ENCODE measurements at places on chromosomes 1 and 21.

DNA sequence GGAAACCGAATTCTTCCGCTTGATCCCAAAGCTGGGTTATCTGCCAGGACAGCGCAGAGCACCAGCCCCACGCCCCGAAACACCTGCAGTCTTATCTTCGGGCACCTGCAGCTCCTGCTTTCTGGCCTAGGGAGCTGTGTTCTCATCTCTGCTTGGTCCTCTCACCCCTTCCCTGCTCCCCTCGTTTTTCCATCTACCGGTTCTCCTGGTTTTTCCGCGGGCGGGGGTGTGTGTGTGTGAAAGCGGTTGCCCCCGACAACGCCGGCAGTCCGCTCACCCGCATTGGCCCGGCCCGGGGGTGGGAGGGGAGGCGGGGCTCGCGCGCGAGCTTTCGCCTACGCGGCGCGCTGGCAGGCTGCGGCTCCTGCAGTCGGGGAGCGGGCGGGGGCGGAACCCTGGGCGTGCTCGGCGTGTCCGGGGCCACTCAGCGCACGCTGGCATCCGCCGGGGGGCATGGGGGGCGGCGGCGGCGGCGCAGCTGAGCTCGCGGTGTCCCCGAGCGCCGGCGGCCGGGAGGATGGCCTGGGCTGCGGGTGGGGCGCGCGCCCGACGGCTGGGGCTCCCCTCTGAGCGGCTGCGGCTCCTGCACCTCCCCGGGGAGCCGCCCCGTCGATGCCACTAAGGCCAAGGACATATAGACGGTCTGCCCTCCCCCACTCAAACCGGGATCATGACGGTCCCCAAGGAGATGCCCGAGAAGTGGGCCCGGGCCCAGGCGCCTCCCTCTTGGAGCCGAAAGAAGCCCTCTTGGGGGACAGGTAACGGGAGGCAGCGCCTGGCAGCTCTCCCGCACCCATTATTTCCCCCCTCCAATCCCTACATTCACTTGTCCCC is 3.2 kb downstream of the ATP8B2 start:
- H3K4me1 ChIP-seq: peaks cover 49% of the 10 kb centered on the region
- DNase-seq: peak; percentile 89
- H3K4me3 ChIP-seq: peak overlapping the region; percentile 76
- peak overlapping the region; percentile 70 for H3K27ac ChIP-seq
- no peaks in the 10 kb centered on the region for H3K27me3 ChIP-seq
- H3K36me3 ChIP-seq: peaks cover 19% of the 10 kb centered on the region

DNA sequence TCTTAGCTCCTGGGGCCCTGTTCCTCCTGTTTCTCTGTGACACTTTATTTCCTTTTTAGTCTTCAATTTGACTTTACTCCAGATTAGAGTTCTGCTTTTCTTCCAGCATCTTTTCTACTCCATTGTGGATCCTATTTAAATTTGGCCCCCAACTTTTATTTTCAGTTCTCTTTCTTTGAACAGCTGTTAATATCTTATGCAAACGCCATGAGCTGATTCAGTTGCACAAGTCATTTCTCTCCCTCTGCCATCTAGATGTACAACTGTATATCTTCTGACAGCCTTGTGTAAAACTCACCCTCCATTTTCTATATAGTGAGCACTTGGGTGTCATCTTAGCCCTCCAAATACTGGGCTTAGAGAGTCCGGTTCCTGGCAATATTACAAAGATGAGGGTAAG is 42.2 kb downstream of the SPATA17 start:
- H3K27ac ChIP-seq: no peak overlapping the region
- peaks cover 4% of the 10 kb centered on the region for H3K27me3 ChIP-seq
- no peak overlapping the region for H3K4me3 ChIP-seq
- no peaks in the 10 kb centered on the region for H3K4me1 ChIP-seq
- no peak for DNase-seq

- peaks cover 59% of the 10 kb centered on the region for H3K4me1 ChIP-seq
- no peak overlapping the region for H3K27ac ChIP-seq
- no peak for DNase-seq
Measured at GRCh38 chr1:203661572-203661971, 34.9 kb downstream of the ATP2B4 start.

- no peaks in the 10 kb centered on the region for H3K36me3 ChIP-seq
- no peak for DNase-seq
- peaks cover 3% of the 10 kb centered on the region for H3K4me1 ChIP-seq
- peaks cover 3% of the 10 kb centered on the region for H3K27me3 ChIP-seq
- no peak overlapping the region for H3K27ac ChIP-seq
- H3K4me3 ChIP-seq: no peak overlapping the region
Measured at GRCh38 chr1:56898005-56898373, 43.4 kb downstream of the C8A start.

DNA sequence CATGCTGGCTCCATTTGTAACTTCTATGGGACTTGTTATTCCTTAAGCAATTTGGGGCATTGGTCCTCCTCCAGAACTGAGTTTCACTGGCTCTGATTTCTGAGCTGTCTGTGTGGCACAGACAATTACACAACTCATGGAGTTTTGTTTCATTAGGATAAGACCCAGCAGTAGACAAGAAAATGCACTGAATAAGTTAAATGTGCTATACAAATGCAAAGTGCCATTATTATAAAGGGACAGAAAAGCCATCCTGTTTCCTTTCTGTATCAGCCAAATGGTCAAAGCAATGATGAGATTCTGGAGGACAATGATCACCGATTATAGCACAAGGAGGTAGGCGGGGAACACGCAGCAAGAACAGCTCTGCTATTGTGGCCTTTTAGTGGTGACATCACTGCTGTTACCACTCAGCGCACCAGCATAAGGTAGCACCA is 81.9 kb downstream of the CNIH3 start:
- H3K36me3 ChIP-seq: no peaks in the 10 kb centered on the region
- no peak for DNase-seq
- H3K27me3 ChIP-seq: peaks cover under 1% of the 10 kb centered on the region
- no peak overlapping the region for H3K4me3 ChIP-seq
- H3K27ac ChIP-seq: no peak overlapping the region

DNA sequence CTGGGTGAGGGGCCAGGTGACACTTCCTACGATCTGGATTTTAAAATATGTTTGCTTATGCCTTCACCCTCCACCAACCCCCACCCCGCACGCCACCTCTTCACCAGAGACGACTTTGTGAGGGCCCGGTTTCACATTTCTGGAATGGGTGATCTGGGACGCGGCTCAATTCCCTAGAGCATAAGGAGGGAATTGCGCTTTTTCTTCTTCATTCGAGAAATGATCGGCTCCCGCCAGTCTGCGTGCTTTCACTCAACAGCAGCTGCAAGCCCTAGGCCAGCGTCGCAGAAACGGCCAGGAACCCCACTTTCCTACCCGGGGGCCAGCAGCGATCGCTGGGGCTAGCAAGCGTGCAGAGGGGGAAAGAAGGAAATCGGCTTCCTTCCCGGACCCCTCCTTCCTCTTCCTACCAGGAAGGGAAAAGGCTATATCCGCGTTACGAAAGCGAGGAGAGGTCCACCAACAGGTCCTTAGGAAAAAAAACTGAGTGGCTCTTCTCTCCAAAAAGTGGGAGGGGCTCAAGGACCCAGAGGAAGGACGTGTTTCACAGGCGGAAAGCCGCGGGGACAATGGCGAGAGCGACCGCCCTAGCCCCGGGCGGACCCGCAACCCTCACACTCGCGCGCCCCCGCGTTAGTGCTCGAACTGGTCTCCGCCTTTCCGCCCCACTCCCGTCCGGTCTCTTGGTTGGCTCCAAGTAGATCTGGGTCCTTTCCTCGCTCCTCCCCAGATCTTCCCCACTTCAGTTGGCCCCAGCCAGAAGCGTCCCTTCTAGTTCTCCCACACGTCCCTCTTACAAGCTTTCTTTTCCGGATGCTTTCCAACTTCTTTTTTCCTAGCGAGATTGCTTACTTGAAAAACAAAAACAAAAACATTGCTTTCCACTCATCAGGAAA is 1.1 kb upstream of the ADAMTS1 start:
- H3K4me1 ChIP-seq: peaks cover 34% of the 10 kb centered on the region
- no peak overlapping the region for H3K27ac ChIP-seq
- H3K36me3 ChIP-seq: no peaks in the 10 kb centered on the region
- peak; percentile 28 for DNase-seq

DNA sequence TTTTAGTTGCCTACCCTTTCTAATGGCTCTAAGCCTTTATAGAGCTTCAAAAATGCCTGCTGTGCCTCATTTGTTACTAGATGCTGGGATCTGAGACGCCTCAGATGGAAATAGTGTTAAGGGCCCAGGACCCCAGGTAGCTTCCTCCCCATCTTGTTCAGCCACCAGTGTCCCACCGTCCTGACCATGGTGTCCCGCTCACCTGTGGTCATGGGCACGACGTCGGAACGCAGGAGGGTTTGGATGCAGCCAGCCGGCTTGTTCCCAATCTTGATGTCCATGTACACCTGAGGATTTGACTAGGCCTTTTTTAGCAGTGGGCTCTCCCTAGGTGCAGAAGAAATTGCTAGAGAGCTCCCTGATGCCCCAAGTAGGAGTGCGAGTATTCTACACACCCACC is 31.1 kb downstream of the PABPC4 start:
- no peaks in the 10 kb centered on the region for H3K27me3 ChIP-seq
- H3K27ac ChIP-seq: no peak overlapping the region
- no peaks in the 10 kb centered on the region for H3K4me1 ChIP-seq

DNA sequence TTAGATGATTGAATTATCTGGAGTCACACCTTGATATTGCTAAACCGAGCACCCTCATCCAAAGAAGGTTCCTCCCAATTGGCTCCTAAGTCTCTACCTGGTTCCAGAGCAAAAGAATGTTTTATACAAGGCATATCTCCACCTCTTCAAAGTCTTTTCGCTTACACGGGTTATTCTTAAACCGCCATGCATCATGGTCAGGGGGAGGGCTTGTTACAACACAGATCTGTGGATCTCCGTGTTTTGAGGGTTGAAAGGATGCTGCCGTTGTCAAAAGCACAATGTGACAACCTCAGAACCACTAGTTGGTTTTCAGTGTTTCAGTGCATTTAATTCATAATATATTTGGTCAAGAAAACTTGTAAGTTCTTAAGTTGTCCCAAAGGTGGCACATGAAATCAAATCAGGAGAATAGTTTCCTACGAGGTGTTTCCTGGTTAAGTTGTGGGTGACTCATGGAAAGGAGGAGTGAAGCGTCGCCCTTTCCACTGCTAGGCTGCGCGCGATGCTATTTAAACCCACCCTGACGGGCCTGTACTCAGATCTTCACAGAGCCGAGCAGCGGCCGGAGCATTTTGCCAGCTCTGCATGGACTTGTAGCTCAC is 1531.6 kb upstream of the TPTE start:
- no peaks in the 10 kb centered on the region for H3K4me1 ChIP-seq
- H3K27me3 ChIP-seq: peaks cover 27% of the 10 kb centered on the region
- H3K4me3 ChIP-seq: no peak overlapping the region
- H3K36me3 ChIP-seq: no peaks in the 10 kb centered on the region
- H3K27ac ChIP-seq: no peak overlapping the region
- no peak for DNase-seq

GRCh38 chr1:205477759-205478247 is 22.0 kb upstream of the BLACAT1 start:
- H3K27ac ChIP-seq: no peak overlapping the region
- no peak for DNase-seq
- H3K4me3 ChIP-seq: no peak overlapping the region
- peaks cover 30% of the 10 kb centered on the region for H3K27me3 ChIP-seq
- H3K36me3 ChIP-seq: peaks cover 10% of the 10 kb centered on the region

DNA sequence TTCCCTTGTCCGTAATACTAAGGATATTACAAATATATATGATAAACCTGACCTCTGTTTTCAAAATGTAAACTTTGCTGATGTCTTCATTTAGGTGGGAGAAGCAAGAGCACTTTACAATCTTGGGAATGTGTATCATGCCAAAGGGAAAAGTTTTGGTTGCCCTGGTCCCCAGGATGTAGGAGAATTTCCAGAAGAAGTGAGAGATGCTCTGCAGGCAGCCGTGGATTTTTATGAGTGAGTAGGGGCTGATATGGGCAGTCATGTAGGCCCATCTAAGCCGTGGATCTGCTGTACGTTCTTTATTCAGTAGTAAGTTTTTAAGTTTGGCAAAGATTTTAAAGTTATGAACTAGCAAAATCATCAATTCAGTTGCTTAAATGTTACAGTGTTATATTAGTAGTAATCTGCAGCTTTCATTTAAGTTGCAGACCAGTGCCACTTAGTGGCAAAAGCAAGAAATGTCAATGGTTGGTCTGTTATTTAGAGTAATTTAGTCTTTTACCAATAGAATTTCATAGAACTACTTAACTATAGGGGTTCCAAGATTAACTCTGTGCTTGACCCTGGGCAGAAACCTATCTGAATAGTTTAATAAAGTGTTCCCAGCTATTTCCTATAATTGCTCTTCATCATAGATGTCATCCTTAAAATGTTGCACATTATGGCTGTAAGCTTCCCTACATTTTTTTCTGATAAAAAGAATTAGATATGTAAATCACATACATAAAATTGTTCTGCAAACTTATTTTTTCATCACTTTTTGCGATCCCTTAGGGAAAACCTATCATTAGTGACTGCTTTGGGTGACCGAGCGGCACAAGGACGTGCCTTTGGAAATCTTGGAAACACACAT is 21.3 kb downstream of the GPSM2 start:
- H3K27ac ChIP-seq: no peak overlapping the region
- H3K4me1 ChIP-seq: no peaks in the 10 kb centered on the region
- H3K4me3 ChIP-seq: no peak overlapping the region
- no peak for DNase-seq
- no peaks in the 10 kb centered on the region for H3K36me3 ChIP-seq
- H3K27me3 ChIP-seq: peaks cover 1% of the 10 kb centered on the region

- H3K36me3 ChIP-seq: no peaks in the 10 kb centered on the region
- peaks cover 2% of the 10 kb centered on the region for H3K27me3 ChIP-seq
- no peaks in the 10 kb centered on the region for H3K4me1 ChIP-seq
- no peak overlapping the region for H3K4me3 ChIP-seq
- no peak for DNase-seq
Measured at GRCh38 chr1:34292472-34292871, 115.8 kb downstream of the C1orf94 start.

DNA sequence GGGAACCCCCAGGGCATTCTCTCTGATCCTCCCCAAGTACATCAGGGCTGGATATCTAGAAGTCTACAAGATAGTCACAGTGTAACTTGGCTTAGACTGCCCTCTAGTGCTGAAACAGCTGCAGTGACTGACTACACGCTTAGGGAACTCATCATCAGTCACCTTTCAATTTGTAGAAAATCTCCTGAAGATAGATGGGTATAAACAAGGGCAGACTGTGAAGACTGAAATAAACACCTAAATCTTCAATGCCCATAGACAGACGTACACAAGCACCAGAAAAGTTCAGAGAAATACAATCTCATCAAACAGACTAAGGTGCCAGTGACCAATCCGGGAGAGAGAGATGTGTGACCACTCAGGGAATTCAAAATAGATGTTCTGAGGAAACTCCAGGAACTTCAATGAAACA is 46.6 kb downstream of the PACC1 start:
- H3K4me1 ChIP-seq: no peaks in the 10 kb centered on the region
- DNase-seq: peak; percentile 38
- no peaks in the 10 kb centered on the region for H3K27me3 ChIP-seq
- H3K27ac ChIP-seq: no peak overlapping the region

DNA sequence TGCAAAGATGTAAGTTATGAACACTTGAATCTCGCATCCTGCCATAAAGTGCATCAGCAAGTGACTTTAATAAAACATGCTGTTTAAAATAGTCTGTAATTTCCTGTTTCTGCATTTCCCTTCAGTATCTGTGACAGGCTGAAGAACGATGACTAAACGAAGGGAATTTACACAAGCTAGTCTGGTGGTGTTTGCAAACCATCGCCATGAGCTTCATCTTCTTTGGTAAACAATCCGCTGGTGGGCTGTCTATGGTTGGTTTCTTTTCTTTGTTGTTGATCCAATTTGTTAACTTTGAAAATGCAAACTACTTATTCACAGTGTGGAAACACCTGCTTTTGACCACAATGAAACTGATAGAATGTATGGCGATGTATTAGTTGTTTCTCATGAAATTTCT is 13.9 kb downstream of the SERTAD4 start:
- no peak for DNase-seq
- H3K36me3 ChIP-seq: no peaks in the 10 kb centered on the region
- H3K4me3 ChIP-seq: no peak overlapping the region
- no peak overlapping the region for H3K27ac ChIP-seq
- H3K4me1 ChIP-seq: peaks cover 16% of the 10 kb centered on the region
- H3K27me3 ChIP-seq: peaks cover 67% of the 10 kb centered on the region

Data from activated naive CD8-positive, alpha-beta T cell treated with anti-CD3 and anti-CD28 coated beads, Interleukin-2, amount 50 U/mL, for 24 hours (primary cell).